ENCODE measurements at places on chromosomes 13 and 19.

DNA sequence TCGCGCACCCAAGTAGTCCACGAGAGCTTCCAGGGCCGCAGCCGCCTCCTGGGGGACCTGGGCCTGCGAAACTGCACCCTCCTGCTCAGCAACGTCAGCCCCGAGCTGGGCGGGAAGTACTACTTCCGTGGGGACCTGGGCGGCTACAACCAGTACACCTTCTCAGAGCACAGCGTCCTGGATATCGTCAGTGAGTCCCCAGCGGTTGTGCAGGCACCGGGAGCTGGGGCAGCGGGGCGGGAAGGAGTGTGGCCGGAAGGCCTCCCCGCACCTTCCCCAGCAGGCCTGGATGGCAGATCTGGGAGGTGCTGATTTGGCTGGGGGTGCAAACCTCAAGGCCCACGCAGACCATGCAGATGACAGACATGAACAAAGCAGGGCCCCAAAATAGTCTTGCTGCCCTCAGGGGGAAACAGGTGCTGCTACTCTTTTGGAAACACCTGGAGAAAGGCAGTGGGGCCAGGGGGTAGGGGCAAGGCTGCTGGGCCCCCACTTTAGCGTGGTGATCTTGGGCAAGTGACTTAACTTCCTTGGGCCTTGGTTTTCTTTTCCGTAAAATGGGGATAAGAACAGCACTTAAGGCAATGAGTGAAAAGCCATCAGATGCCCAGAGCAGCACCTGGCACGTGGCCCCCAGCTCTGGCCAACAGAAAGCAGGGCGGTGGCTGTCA is 4.0 kb downstream of the MAG start:
- peak; percentile 41 for DNase-seq

GRCh38 chr19:7539827-7540425 is 4.4 kb downstream of the PNPLA6 start:
- DNase-seq = no peak

GRCh38 chr19:46722421-46723022 is 5.6 kb upstream of the PRKD2 start:
- DNase-seq = no peak

DNA sequence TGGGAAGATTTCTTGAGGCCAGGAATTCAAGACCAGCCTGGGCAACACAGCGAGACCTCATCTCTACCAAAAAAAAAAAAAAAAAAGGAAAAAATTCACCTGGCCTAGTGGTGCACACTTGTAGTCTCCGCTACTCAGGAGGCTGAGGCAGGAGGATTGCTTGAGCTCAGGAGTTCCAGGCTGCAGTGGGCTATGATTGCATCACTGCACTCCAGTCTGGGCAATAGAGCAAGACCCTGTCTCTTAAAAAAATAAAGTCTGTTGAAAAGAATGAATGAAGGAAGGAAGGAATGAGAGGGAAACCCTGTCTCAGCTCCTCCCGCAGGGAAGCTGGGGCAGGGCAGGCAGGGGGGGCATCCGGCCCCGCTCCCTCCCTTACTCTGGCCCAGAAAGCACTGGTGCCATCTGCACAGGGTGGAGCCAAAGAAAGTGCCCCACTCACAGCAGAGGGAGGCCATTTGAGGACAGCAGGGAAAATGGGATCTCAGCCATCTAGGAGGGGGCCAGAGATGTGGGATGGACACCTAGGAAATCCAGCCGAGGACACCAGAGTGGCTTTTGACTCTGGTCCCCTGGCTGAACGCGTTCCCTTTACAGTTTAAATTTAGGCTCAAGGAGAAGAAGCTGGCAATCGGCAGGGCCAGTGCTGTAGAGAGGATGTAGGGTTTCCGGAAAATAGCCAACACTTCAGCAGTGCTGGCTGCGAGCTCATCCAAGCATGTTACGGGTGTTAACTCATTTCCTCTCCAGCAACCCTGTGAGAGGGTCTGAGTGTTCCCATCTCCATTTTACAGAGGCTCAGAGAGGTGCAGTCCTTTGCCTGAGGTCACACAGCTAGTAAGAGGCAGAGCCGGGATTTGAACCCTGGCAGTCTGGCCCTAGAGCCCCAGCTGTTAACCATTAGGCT is 3.6 kb upstream of the HPN start:
- no peak for DNase-seq

- DNase-seq = no peak
Observed at GRCh38 chr13:73583331-73583730, 524.5 kb downstream of the KLF5 start.

GRCh38 chr13:26867451-26868091 is 107.0 kb upstream of the GPR12 start:
- no peak for DNase-seq

Measured in D341Med (cell line).